ENCODE measurements at places on chromosomes 1 and 21. TPM values are rescaled to one million over a fixed set of nuclear protein-coding genes. Genes with fewer than 3 reads are reported as not detected.

AVPR1B gene
- not detected for total RNA-seq

- no peaks in the 10 kb centered on the region for H3K36me3 ChIP-seq
- peaks cover 7% of the 10 kb centered on the region for H3K4me1 ChIP-seq
- no peak overlapping the region for H3K4me3 ChIP-seq
Measured at GRCh38 chr1:230772457-230773395, 25.5 kb downstream of the CAPN9 start.

- no peaks in the 10 kb centered on the region for H3K36me3 ChIP-seq
- no peak for DNase-seq
- H3K27me3 ChIP-seq: no peaks in the 10 kb centered on the region
- H3K4me1 ChIP-seq: peaks cover 42% of the 10 kb centered on the region
- H3K4me3 ChIP-seq: no peak overlapping the region
Measured at GRCh38 chr1:156503698-156504437, 3.3 kb upstream of the MEF2D start.

DNA sequence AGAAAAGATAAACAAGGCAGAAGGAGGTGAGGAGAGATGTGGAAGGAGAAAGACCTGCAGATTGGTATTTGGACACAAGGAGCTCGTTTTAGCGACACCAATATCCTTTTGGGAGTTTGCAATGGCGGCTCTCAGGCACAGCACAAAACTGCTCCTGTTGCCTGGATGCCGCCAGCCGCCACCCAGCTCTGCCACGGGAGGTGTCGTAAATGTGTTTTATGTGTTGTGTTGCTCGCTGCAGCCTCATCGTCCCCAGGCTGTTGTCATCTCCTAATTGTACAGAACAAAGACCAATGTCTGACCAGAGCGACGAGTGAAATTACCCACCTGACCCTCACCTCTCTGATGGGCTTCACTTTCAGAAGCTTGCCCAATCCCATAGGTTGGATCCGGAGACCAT lies 96.6 kb upstream of the ZNF281 start:
- H3K36me3 ChIP-seq: no peaks in the 10 kb centered on the region
- no peaks in the 10 kb centered on the region for H3K4me1 ChIP-seq
- H3K4me3 ChIP-seq: no peak overlapping the region
- H3K27me3 ChIP-seq: no peaks in the 10 kb centered on the region
- H3K27ac ChIP-seq: no peak overlapping the region

DNA sequence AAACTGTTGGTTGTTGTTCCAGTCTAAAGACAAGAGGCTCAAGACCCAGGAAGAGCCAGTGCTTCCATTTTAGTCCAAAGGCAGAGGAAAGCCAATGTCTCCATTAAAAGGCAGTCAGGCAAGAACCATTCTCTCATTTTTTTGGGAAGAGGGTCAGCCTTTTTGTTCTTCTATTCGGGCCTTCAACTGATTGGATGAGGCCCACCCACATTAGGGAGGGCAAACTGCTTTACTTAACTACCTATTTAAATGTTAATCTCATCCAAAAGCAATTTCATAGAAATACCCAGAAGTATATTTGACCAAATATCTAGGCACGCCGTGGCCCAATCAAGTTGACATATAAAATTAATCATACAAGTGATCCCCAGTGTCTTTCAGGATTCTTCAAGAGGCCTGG lies 104.4 kb upstream of the SYT6 start:
- H3K4me3 ChIP-seq: no peak overlapping the region
- no peaks in the 10 kb centered on the region for H3K36me3 ChIP-seq
- H3K4me1 ChIP-seq: no peaks in the 10 kb centered on the region
- H3K27me3 ChIP-seq: peaks cover 4% of the 10 kb centered on the region

DNA sequence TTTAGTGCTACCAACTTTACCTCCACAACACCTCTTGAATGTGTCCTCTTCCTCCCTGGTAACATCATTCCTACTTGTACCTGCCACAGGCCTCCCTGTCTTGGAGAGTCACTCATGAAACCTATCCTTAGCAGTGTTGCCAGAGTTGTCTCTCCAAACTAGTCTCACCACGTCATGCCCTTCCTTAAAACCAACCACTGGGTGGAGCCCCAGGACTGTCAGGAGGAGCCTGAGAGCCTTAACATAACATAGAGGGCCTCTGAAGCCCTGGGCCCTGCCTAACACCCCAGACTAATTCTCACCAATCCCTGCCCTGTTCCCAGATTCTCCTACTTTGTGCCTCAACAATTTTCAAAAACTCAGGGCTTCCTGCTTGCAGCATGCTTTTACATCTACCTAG lies 65.3 kb downstream of the ZNF697 start:
- no peak overlapping the region for H3K4me3 ChIP-seq
- DNase-seq: peak; percentile 48
- H3K4me1 ChIP-seq: no peaks in the 10 kb centered on the region
- peaks cover 4% of the 10 kb centered on the region for H3K27me3 ChIP-seq

- H3K27me3 ChIP-seq: no peaks in the 10 kb centered on the region
- no peak overlapping the region for H3K4me3 ChIP-seq
- H3K36me3 ChIP-seq: no peaks in the 10 kb centered on the region
Measured at GRCh38 chr1:112265931-112266330, 130.1 kb upstream of the CTTNBP2NL start.

DNA sequence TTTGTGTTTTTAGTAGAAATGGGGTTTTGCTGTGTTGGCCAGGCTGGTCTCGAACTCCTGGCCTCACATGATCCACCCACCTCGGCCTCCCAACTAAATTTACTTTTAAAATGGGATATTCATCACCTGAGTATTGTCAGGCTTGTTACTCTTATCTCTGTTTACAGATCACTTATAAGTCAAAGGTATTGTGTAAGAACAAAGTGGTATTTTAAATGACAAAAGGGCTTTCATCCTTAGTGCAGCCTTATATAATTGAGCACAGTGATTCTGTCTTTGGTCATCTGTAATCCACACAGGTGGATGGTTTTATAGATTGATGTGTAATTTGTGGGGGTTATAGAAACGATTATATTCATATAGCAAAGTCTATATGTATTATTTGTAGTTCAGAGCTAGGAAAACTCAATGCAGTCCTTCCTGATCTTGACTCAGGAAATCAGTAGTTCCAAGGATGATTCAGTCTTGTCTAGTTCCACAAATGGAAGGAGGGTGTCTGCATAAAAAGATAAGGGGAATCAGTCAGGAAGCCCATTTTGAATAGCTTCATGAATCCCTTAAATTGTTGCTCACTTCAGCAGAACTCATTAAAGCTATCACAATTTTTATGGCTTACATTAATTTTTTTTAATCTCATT lies 34.6 kb downstream of the STXBP3 start:
- no peak overlapping the region for H3K27ac ChIP-seq
- peaks cover 10% of the 10 kb centered on the region for H3K36me3 ChIP-seq
- H3K4me3 ChIP-seq: no peak overlapping the region
- no peaks in the 10 kb centered on the region for H3K4me1 ChIP-seq

ADORA1 gene
- 1.5 TPM for total RNA-seq

MAN1C1 gene
- 17.7 TPM for total RNA-seq

DNA sequence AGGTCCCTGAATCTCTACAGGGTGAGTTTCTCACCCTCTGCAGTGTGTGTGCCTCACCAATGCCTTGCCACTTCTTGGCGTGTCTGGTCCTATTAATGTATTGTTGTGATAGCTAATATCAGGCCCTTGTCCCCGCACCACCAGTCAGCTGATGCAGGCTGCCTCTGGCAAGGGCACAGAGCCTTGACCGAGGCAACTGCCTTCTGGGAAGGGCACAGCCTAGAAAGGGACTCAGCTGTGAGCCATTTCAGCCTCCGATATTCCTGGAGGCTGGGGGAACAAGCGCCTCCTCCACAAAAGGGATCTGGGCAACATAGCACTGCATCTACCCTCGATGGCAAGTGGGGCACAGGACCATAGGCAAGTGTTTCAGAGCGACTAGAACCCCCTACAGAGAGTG lies 27.0 kb downstream of the IL10RB start:
- H3K4me3 ChIP-seq: no peak overlapping the region
- no peak for DNase-seq
- H3K36me3 ChIP-seq: peaks cover 3% of the 10 kb centered on the region
- H3K27ac ChIP-seq: no peak overlapping the region
- no peaks in the 10 kb centered on the region for H3K4me1 ChIP-seq
- H3K27me3 ChIP-seq: no peaks in the 10 kb centered on the region

DNA sequence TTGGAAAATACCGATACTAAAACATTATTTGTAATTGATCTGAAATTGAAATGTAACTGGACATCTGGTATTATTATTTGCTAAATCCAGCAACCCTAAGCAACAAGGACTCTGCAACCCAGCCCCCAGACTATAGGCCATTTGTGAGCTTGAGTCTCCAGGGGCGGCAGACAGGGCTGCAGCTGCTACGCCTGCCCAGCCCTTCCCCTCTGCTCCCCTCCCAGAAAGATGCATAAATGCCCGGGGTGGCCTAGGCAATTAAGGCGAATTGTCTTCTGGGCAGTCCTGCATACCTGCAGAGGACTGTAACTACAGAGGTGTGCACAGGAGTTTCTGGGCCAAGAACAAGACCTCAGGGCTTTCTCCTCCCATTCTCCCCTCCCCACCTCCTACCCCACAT lies 41.2 kb upstream of the LBR start:
- H3K36me3 ChIP-seq: no peaks in the 10 kb centered on the region
- H3K4me1 ChIP-seq: peaks cover 7% of the 10 kb centered on the region
- no peak overlapping the region for H3K27ac ChIP-seq

GRCh38 chr1:59484096-59484495 lies 187.2 kb downstream of the FGGY start:
- H3K27ac ChIP-seq: peak overlapping the region; percentile 18
- H3K4me1 ChIP-seq: peaks cover 5% of the 10 kb centered on the region
- H3K36me3 ChIP-seq: no peaks in the 10 kb centered on the region

- DNase-seq: peak; percentile 65
- H3K4me3 ChIP-seq: peak overlapping the region; percentile 55
- no peaks in the 10 kb centered on the region for H3K36me3 ChIP-seq
- peaks cover 10% of the 10 kb centered on the region for H3K4me1 ChIP-seq
- H3K27ac ChIP-seq: peak overlapping the region; percentile 42
- H3K27me3 ChIP-seq: no peaks in the 10 kb centered on the region
Measured at GRCh38 chr1:179230251-179230650, 774 bp upstream of the ABL2 start.

GRCh38 chr1:173280899-173281660 lies 73.9 kb upstream of the TNFSF4 start:
- H3K27ac ChIP-seq: no peak overlapping the region
- H3K36me3 ChIP-seq: no peaks in the 10 kb centered on the region
- H3K4me1 ChIP-seq: no peaks in the 10 kb centered on the region
- peak; percentile 35 for DNase-seq
- no peaks in the 10 kb centered on the region for H3K27me3 ChIP-seq
- H3K4me3 ChIP-seq: no peak overlapping the region

DNA sequence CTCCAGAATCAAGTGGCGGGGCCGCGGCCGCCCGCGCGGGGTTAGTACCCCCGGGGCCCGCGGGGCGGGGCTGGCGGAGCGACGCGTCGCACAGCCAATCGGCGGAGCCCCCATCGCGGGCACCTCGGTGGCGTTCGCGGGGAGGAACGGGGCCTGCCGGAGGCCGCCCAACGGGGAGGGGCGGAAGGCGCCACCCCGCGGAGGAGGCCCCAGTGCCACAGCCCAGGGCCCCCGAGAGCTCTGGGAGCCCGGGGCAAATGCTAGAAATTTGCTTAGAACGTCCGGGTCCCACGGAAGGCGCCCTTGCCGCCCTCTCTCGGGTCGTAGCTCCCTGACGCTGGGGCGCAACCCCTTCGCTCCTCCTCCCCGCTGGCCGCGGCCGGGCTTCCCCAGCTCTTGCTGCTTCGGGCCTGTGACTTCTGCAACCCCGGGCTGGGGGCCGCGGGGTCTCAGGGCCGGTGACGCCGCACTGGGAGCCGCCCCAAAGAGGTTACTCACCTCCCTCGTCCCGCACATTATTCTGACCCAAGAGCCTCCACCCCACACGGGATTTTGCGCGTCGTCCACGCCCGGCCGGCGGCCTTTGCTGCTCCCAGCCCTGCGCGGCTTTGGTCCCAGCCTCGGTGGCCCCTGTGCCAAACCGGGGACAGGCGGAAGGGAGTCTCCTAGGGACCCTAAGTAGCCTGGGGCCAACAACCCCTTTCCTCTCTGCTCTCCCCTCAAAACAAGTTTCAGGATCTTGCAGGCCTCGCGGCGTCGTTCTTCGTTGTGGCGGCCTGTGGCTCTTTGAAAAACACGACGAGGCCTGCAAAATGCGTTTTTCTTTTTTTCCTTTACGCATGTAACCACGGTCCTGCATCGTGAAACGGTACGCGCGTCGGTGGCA lies at the start of gene RUNX3:
Gene RUNX3, minus strand, starts transcription at position 17 of the 886 bp plus-strand sequence. CDS start 408 bp downstream, outside the sequence.
- H3K36me3 ChIP-seq: no peaks in the 10 kb centered on the region
- peak within 1 kb of the TSS; percentile 56 for H3K4me3 ChIP-seq
- peaks cover 2% of the 10 kb centered on the region for H3K4me1 ChIP-seq
- no peak within 1 kb of the TSS for H3K27ac ChIP-seq
- DNase-seq: no peak

NPPA gene
- not detected for total RNA-seq

PTGER3 gene
- total RNA-seq: 1.5 TPM

GRCh38 chr1:223109581-223110026 lies 33.4 kb downstream of the TLR5 start:
- H3K27me3 ChIP-seq: peaks cover 12% of the 10 kb centered on the region
- no peak overlapping the region for H3K4me3 ChIP-seq
- H3K36me3 ChIP-seq: no peaks in the 10 kb centered on the region
- H3K4me1 ChIP-seq: no peaks in the 10 kb centered on the region
- H3K27ac ChIP-seq: no peak overlapping the region
- DNase-seq: no peak

DNA sequence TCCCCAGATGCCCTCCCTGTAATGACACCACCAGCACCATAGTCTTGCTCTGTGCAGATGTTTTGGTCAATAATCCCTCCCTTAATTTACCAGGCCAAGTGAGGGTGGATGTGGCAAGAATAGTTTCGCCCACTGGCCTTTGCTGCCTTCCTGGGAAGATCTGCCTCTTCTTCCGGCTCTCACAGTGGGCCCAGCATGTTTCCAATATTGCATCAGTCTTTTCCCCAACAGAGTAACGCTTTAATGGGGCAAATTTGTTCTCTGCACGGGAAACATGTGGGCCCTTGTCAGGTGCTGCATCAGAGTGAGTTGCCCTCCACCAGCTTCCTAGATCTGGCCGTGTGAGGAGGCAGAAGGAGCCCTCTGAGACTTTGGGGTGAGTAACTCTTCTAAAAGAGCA lies 12.0 kb upstream of the ALX3 start:
- DNase-seq: no peak
- no peaks in the 10 kb centered on the region for H3K4me1 ChIP-seq
- H3K36me3 ChIP-seq: no peaks in the 10 kb centered on the region
- no peak overlapping the region for H3K27ac ChIP-seq
- peaks cover 42% of the 10 kb centered on the region for H3K27me3 ChIP-seq

KCNJ6 gene
- under 0.01 TPM for total RNA-seq

OR2T35 gene
- total RNA-seq: not detected

DNA sequence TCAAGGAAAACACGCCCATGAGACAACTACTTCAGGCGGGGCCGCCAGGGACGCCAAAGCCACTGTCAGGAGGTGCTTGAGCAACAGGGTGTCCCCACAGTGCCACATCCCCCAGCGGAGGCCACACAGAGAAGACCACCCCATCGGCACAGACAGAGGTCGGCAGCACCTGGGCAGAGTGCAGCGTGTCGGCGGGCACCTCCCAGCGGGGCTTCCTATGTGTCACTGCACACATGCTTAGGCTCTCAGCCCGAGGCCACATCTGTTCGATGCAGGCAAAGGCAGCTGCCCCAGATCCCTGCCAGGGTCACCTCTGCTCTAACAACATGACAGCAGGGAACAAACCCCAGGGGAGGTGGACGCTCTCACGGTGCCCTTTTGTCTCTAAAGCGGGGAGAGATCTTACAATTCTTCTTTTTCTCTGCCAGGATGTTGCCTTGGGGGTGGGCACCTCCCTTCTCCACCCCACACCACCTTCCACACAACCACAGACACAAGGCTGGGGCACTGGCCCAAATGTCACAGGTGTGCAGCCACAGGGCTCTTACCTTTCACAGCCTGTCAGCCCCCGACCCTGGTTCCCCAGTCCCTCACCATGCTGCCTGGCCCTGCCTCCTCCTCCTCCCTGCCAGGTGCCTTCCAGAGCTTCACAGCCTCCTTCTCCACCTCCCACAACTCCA lies 4.2 kb downstream of the KRTAP10-8 start:
- no peaks in the 10 kb centered on the region for H3K36me3 ChIP-seq
- no peaks in the 10 kb centered on the region for H3K27me3 ChIP-seq

Measured in fibroblast of lung (primary cell).